Activated CD4-positive, alpha-beta T cell treated with anti-CD3 and anti-CD28 coated beads for 48 hours (primary cell): ENCODE measurements at places on chromosomes 16 and 17.

DNA sequence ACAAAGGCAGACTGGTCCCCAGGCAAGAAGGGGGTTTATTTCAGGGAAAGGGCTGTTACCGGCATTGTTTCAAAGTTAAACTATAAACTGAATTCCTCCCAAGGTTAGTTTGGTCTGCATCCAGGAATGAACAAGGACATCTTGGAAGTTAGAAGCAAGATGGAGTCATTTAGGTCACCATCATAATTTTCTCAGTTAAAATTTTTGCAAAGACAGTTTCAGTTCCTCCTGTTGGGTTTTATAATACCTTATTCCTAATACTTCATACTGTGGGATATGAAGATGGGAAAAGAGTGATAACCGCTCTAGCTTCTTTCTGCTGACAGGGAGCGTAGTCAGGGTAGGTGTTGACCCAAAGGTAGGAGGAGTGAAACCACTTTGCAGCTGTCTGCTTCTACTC, 24.8 kb downstream of the PMM2 start:
- DNase-seq, result no peak

- no peak for DNase-seq
These were observed 778.7 kb upstream of the CDH8 start for GRCh38 chr16:62814891-62815290.

- no peak for DNase-seq
These were observed 176.8 kb downstream of the SLC39A11 start for GRCh38 chr17:72915625-72916081.

GRCh38 chr16:2496223-2497115, 17.3 kb upstream of the ATP6V0C start:
- no peak for DNase-seq

- no peak for DNase-seq
These were observed 38.8 kb downstream of the CLEC16A start for GRCh38 chr16:10983159-10983558.

DNA sequence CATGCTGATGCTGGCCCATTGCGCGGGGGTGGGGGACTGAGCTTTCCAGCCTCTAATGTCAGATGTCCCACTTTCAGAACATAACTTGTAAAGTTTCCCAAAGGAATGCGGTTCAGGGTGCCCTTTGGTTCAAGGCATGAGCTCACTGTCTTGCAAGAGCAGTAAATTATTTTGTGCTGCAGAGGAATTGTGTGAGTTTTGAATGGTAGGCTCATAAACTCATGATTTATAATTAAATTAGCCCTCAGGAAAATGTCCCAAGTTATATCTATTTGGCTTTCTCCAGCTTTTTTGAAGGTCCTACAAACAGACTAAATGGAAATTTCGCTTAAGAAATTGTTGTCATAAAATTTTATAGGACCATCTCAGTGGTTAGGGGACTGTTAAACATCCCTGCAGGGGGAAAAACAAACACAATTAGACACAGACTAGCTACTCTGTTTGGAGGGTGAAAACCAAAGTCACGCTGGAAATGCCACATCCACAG, 321.8 kb downstream of the HS3ST3B1 start:
- no peak for DNase-seq

- no peak for DNase-seq
These were observed 2.6 kb upstream of the CHAD start for GRCh38 chr17:50471009-50471905.

GRCh38 chr16:4086153-4086552, 30.1 kb downstream of the ADCY9 start:
- DNase-seq, result no peak

DNA sequence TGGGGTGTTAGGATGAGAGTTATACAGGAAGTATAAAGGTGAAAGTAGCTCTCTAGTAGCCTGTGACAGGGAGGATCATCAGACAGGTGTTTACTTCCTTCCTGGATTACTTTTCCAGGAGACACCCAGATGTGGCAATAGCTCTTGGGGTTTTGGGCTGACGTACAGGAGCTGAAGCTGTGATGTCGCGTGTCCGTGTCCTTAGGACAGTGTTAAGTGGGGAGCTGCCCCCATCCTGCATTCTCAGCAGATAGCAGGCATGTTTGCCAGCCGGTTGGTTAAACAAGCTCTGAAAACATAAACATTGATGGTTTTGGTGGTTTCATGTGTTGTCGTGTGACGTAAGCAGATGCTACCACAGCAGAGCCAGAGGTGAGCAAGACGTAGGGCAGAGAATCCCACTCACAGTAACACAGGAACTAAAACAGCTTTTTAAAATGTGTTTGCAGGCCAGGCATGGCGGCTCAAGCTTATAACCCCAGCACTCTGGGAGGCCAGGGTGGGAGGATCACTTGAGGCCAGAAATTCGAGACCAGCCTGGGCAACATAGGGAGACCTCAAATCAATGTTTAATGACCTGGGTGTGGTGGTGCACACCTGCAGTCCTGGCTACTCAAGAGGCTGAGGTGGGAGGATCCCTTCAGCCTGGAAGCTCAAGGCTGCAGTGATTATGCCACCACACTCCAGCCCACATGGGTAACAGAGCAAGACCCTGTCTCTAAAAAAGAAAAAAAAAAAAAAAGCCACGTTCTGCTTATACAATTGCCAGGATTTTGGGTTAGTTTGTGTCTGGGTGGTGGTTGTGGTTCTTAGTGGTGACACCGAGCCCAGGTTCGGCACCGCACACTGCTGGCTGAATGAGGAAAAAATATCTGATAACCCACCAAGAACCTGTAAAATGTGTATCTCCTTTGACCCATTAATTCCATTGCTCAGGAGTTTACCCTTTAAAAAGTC, 18.2 kb upstream of the IL17C start:
- DNase-seq, result no peak

DNA sequence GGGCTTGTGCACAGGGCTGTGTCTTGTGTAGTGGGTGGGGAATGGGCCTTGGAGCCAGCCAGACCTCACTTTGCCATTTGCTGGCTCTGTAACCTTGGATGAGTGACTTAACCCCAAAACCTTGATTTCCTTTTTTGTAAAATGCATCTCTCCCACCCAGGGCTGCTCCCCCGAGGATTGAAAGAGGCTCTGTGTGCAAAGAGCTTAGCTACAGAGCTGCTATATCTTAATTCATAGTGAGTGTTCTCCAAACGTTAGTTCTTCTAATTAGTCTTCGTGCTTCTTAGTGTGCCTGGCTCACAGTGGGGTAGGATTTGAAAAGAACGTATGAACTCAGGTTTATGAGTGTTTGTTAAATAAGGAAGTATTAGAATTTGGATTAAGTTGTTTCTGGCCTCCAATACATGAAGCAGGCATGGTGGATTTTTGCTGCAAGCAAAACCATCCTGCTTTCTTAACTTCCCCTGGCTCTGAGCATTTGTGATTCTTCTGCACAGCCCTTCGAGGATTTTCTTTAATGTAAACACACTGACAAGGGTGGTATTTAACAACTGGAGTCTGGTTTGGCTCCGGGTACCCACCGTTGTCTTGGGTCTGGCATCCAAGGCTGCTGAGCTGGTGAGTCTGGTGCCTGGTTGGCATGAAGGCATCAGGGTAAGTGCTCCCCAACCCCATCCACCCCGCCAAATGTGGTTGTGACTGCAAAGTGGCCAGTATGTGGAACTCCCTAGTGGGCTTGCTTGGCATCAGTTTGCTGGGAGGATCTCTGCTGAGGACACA, 29.7 kb downstream of the KSR1 start:
- DNase-seq, result no peak
